Activated naive CD4-positive, alpha-beta T cell treated with anti-CD3 and anti-CD28 coated beads, Interleukin-2, amount 50 U/mL, for 72 hours (primary cell): ENCODE measurements at places on chromosomes 7 and 10.

- DNase-seq = no peak
Observed at GRCh38 chr7:123637203-123637602, 18.5 kb upstream of the LMOD2 start.

DNA sequence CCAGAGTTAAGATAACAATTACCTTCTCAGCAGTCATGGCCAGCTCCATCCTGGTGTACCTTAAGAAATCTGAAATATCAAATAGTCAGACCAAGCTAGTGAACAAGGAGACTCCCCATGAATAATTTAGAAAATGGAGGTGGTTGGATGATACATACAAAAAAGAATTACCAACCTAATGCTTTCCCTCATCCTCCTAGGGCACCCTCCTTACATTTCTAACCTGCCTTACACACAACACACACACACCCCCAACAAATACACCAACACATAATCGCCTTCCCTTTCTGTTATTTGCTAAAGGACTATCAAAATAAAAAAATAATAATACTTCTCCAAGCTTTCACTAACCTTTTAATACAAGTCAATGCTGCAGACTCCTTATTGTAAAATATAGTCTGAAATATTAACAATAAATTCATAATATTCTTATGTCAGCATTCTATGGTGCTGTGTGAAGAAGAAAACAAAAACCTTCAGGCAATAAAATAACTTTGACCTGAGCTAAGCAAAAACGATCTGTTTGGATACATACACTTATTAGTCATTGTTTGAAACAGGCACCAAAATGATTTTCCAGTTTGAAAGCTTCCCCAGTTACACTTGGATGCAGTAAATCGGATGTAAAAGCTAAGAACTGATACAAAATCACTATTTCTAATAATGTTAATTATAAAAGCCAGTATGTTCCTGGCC is 3.4 kb downstream of the TWIST1 start:
- DNase-seq = no peak

DNA sequence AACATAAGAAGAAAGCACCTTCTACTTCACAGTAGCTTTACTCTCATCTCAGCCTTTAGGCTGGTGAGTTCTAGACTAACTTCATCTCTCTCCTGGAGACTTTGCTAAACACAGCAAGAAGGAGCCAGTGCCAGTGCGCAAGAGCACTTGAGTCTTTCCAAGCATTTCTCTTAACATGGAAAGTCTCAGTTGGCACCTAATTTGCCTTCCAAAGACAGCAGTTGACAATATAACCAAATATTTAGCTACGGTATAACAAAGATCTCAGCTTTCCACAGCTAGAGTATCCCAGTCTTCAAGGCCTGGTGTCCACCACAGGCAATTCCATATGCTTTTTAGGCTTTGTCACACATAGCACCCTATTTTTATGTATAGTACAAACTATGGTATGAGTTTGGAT is 1204.9 kb downstream of the CNTNAP2 start:
- DNase-seq = no peak

DNA sequence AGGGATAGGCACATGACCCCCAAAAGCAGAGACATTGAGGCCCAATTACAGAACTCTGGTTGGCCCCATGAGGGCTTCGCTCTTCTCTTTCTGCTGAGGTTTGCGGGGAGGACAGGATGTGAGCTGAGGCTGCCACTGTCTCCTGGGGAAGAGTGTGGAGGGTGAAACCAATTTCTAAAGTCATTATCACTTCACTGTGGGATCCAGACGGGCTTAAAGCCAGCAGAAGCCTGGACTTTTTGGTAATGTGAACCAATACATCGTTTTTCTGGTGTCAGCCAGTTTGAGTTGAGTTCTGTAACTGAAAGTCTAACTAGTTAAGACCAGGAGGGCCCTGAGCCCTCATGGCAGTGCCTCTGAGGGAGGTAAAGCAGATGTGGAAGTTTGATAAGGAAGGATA is 163.0 kb downstream of the MYOF start:
- no peak for DNase-seq

- no peak for DNase-seq
Observed at GRCh38 chr10:9709849-9710248, 1307.8 kb upstream of the CELF2 start.

DNA sequence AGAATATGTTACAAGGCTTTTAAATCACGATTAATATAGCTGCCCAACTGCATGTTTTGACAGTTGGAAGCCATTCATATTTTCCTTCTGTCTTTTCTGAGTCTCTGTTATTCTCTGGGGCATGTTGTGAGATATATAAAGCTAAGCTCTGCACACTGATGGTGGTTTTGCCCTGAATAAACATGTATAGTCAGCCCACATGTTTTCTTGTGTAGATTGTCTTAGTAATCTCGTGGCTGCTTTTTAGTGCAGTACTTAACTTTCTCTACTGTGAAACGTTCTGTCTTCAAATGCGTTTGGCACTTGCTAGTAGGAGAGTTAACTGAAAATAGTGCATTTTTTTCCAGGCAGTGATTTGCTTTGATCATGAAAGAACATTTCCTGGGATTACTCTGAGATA is 268.5 kb downstream of the DNAJB9 start:
- DNase-seq = no peak

DNA sequence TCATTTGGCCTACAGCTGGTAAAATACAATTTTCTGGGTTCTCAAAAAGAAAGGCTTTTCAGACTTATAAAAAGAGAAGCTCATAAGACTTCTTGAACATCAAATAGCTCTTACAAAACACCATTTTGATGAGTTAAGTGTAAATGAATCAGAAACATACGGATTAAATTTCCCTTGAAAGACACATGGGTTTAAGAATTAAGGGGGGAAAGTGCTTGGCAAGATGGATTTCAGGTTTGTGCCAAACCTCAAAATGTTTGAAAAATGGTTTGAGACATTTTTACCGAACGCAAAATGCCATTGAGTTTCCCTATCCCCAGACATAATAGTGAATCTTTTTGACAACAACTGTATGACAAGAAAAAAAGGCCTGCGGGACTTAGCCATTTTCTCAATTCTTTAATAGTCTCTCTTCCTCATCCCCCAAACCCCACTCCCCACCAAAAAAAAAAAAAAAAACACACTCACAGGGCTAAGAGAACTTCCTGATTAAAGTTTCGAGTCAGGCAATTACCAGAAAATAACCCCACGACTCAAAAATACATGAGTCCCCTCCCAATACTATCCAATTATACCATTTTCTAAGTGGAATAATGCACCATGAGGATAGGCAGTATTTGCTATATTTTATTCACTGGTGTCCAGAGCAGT is 260.1 kb downstream of the TRIL start:
- no peak for DNase-seq

DNA sequence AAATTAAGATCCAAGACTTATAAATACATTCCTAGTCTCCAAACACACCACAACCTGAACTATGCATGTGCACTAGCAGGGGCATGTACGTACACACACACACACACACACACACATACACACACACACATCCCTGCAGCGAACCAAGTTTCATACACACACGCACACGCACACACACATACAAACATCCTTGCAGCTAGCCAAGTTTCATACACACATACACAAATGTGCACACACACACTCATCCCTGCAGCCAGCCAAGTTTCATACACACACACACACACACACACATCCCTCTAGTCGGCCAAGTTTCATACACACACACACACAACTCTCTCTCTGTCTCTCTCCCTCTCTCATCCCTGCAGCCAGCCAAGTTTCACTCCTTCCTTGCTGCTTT is 82.7 kb upstream of the WIPF3 start:
- no peak for DNase-seq

- DNase-seq = no peak
Observed at GRCh38 chr10:34666008-34666704, 148.9 kb downstream of the PARD3 start.

- DNase-seq = no peak
Observed at GRCh38 chr10:28677888-28678686, 766 bp downstream of the BAMBI start.

DNA sequence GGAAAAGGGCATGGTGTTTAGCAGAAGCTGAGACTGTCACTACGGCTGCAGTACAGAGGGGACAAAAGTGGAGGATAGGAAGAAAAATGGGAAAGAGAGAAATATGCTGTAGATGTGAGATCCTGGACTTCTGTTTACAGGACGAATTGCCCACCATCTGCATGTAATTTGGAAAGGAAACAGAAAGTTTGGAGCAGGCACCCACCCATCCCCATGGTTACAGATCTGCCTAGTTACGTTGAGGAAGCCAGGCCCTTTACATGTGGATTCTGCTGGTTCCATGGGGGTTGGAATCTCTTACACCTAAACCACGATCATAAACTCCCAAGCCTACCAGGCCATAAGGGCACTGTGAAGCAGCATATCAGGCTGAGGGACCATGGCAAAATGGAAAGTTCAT is 84.3 kb downstream of the WDFY4 start:
- DNase-seq = no peak

GRCh38 chr7:48887500-48887899 is 36.8 kb upstream of the CDC14C start:
- DNase-seq = no peak

GRCh38 chr7:9978106-9979064 is 995.3 kb upstream of the PHF14 start:
- DNase-seq = no peak

- no peak for DNase-seq
Observed at GRCh38 chr10:103145860-103146466, 47.1 kb downstream of the NT5C2 start.

- no peak for DNase-seq
Observed at GRCh38 chr7:73907554-73908122, 46.7 kb downstream of the TMEM270 start.

DNA sequence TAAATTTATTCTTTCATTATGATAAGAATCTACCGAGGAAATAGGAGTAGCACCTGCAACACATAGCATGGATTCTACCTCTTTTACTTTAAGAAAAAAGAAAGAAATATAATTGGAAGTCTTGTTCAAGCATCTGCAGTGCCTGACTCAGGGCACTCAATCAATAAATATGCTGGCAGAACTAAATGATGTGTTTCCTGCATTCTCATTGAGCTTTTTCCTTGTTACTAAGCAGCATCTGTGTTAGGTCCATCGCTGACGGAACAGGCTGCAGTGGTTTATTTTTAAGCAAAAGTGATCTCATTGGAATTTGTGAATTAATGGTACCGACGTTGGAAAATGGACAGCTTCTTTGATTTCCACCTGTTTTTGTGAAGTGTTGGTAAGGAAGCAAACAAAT is 417.5 kb downstream of the DPP6 start:
- DNase-seq = no peak

- DNase-seq = no peak
Observed at GRCh38 chr10:70333268-70333667, 49.2 kb downstream of the LRRC20 start.

- DNase-seq = no peak
Observed at GRCh38 chr10:23015021-23015707, 80.2 kb upstream of the MSRB2 start.

DNA sequence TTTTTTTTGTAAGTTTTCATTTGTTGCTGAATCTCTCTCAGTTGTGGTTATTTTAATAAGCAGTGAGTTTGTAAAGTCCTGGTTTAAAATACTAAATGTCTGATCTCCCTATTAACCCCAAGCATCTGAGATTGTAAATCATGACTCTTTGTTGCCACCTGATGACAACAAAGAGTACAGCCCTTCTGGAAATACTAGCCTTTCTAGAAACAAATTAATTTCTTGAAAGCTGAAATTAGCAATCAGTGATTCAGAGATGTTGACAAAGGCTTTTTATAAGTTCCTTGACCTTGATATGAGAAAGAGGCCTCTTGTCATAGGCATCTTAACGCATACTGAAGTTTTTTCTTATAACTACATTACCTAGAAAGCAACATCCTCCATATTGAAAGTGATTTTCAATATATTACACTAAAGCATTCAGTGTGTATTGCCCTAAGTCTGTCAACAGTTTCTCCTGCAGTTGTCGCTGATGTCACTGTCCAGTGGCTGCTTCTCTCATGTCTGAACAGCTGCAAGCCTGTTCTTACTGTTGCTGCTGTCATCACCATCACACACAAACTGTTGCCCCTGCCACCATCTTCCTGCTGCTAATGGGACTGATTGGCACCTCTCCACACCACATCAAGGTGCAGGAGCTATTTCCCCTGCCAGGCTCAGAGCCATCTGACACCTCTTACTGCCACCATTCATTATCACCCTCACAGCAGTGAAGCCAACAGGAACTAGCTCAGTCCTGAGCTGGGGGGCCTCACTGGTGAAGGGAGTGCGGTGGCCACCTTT is 95.1 kb upstream of the LRGUK start:
- DNase-seq = no peak

- DNase-seq = no peak
Observed at GRCh38 chr7:74093671-74094223, 10.1 kb downstream of the LIMK1 start.

GRCh38 chr7:24907311-24907886 is 72.6 kb downstream of the OSBPL3 start:
- DNase-seq = peak; percentile 48

- DNase-seq = no peak
Observed at GRCh38 chr10:57786850-57787750, 480.6 kb downstream of the IPMK start.

DNA sequence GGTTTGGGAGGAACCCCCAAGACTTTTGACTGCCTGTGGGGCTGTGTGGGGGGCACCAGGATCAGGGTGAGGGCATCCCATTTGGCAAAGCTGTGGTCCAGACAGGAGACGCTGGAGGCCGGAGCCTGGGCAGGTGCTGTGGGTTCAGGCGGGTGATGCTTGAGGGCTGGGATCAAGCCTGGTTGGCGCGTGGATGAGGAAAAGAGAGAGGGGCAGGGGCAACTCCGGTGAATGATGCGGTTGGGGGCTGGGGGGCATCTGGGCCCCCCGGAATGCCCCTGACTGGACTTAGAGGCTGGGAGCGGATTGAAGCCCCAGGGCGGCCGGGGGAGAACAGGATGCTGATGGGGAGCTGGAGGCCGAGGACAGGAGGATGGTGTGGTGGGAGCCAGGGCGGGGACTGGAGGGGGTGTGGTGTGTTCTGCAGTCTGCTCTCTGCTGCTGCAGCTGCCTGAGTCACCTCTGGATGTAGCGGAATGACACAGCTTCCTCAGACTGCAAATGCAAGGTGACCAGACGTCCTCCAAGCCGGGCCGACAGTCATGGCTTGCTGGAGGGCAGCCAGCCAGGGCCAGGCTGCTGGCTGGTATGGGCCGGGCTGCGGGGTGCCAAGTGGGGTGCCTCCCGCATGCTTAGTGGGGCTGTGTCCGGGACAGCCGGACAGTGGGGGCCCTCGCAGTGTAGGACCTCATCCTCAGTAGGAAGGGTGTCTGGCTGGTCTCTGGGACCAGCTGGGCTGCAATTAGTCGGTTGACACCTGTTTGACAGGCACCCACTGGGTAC is 3.2 kb downstream of the MAFK start:
- peak; percentile 39 for DNase-seq

- no peak for DNase-seq
Observed at GRCh38 chr7:74178632-74179031, 4.5 kb downstream of the EIF4H start.
